ENCODE measurements at places on chromosomes 2 and 18. TPM values are rescaled to one million over a fixed set of nuclear protein-coding genes. Genes with fewer than 3 reads are reported as not detected.

Gene LTBP1
- total RNA-seq: 2.2 TPM

Gene CRYGD
- total RNA-seq: not detected

Gene UGT1A9
- total RNA-seq: not detected

Gene LYPD6B
- not detected for total RNA-seq

Gene SLC5A7
- not detected for total RNA-seq

Gene REG1B
- total RNA-seq: not detected

Gene DUSP2
- total RNA-seq: 0.50 TPM

Gene SCN9A
- 4.2 TPM for total RNA-seq

Gene TRPM8
- total RNA-seq: 8.9 TPM

Gene DAPL1
- 1.4 TPM for total RNA-seq

GRCh38 chr2:287471-287885 is 413 bp downstream of the ALKAL2 start:
- no peaks in the 10 kb centered on the region for H3K4me1 ChIP-seq
- no peaks in the 10 kb centered on the region for H3K36me3 ChIP-seq
- H3K4me3 ChIP-seq: peak overlapping the region; percentile 28
- H3K27ac ChIP-seq: no peak overlapping the region
- peak; percentile 35 for DNase-seq

DNA sequence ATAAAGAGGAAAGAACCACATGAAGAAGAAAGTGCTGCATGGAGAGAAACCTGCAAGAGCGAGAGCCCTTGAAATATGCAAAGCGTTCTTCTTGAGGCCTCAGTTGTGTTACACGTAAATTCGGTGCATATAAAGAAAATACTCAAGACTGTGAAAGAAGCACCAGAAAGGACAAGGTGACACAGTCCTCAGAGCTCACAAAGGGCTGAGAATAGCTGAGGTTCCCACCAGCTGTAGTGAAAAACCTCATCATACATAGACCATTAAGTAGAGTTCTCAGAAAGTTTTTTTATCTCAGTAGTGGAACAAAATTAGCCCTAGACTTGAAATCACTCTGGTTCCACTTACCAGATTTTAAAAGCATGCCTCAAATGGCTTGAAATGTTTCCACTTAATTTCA is 980.7 kb upstream of the CRIM1 start:
- H3K36me3 ChIP-seq: no peaks in the 10 kb centered on the region
- no peaks in the 10 kb centered on the region for H3K4me1 ChIP-seq
- DNase-seq: no peak
- no peaks in the 10 kb centered on the region for H3K27me3 ChIP-seq
- H3K27ac ChIP-seq: no peak overlapping the region

DNA sequence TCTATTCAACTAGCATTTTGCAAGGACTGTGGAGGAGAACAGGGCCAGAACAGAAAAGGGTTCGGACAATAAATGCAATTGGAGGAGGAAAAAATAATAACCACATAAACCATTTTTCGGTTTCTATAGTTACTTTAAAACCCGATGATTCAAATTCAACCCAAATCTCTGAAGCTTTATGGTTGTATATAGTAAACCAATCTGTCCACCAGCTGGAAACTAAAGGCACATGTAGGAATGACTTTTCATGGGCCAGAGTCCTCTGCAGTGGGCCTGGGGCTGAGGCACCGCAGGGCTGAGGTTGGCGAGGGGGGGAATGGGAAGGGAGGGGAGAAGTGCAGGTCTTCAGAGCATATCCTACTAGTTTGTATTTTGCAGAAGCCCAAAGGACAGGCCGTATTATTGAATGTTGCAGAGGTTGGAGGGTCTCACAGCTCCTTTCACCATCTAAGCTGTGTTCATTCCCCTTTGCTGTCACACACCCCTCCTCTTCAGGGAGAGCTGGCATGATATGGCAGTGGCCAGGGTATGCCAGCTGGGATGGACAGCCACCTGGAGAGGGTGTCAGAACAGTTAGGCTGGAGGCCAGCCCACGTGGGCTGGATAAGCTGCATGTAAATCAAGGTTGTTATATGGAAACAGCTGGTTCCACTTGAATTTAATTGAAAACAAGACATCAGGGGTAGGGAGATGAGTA is 267.1 kb downstream of the PRKCE start:
- H3K4me3 ChIP-seq: no peak overlapping the region
- no peak for DNase-seq
- H3K36me3 ChIP-seq: no peaks in the 10 kb centered on the region
- H3K4me1 ChIP-seq: no peaks in the 10 kb centered on the region
- no peaks in the 10 kb centered on the region for H3K27me3 ChIP-seq
- no peak overlapping the region for H3K27ac ChIP-seq

DNA sequence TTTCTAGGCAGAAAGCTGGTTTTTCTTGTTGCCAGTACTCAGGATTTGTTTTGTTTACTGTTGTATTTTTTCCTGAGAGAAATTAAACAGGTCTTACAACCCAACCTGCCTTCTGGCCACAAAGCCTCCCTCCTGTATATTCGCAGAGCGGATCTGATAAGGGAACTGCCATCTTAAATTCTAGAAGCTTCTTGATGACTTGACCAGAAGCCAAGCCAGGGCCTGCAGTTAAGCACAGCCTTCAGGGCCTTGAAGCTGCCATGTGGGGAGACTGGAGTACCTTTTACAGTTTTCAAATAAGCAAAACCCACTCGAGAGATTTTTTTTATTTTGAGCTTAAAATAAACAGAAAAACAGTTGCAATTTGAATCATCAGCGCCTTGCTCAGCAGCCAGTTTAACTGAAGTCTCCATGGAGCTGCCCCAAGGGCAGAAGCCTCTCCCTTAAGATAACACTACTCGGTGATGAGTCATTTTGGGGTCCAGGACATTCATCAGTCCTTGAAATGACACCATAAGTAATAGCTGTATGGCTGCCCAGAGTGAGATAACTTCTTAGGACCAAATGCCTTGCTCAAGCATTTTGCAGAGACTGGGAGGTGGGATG is 51.5 kb upstream of the PHLPP1 start:
- no peaks in the 10 kb centered on the region for H3K27me3 ChIP-seq
- H3K36me3 ChIP-seq: no peaks in the 10 kb centered on the region
- no peak overlapping the region for H3K4me3 ChIP-seq
- H3K4me1 ChIP-seq: no peaks in the 10 kb centered on the region

GRCh38 chr2:130814931-130815680 is 21.6 kb upstream of the ARHGEF4 start:
- no peak overlapping the region for H3K27ac ChIP-seq
- no peak for DNase-seq
- H3K36me3 ChIP-seq: no peaks in the 10 kb centered on the region
- no peak overlapping the region for H3K4me3 ChIP-seq

- H3K4me1 ChIP-seq: peaks cover 13% of the 10 kb centered on the region
- no peaks in the 10 kb centered on the region for H3K36me3 ChIP-seq
- DNase-seq: no peak
- no peak overlapping the region for H3K4me3 ChIP-seq
Measured at GRCh38 chr2:176552501-176553135, 283.4 kb downstream of the MTX2 start.

DNA sequence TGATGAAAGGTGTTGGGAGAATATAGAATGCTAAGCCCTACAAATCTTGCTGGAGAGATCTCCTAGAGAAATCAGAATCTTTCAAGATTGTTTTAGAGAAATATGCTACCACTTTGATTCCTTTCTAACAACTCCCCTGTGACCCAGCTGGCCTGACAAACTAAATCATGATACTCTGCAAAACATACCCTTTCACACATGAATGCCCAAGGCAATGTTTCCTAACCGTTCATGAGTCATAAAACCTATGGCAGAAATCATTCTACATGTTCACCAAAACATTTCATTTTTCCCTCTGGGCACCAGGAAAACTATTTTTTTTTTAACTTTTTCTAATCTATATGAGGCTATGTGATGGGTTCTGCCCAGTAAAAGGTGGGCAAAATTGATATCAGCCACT is 77.8 kb upstream of the SETBP1 start:
- DNase-seq: peak; percentile 10
- no peaks in the 10 kb centered on the region for H3K36me3 ChIP-seq
- H3K27me3 ChIP-seq: no peaks in the 10 kb centered on the region

DNA sequence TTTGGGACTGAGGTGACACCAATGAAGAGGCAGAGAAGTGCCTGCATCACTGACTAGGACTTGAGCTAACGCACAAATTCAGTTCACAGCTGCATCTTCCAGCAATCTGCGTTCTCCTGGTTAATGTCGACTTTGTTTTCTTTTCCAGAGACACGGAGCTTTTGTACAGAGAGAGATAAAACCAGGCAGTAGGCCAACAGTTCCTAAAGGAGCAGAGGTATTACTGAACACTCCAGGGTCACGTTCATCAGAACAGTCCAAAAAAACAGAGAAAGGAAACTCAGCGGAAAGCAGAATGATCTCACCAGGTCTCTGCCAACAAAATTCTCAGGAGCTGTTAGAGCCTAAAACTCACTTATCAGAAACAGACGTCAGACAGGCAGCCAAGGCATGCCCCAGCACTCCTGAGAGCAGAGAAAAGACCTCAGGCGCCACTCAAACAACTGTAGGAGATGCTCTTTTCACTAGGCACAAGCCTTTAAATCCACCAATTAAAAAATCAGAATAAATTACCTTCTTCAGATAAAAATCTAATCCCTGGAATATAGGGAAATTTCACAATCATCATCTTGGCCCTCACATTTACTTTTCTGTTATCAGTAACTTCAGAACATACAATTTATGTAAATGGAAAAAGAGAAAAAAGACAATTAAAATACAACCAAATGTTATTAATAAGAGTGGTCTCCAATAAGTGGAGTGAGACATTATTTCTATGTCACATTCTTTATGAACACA is 95.9 kb upstream of the SPTBN1 start:
- H3K4me1 ChIP-seq: no peaks in the 10 kb centered on the region
- no peak overlapping the region for H3K27ac ChIP-seq
- H3K27me3 ChIP-seq: no peaks in the 10 kb centered on the region
- no peak overlapping the region for H3K4me3 ChIP-seq
- no peaks in the 10 kb centered on the region for H3K36me3 ChIP-seq

- no peaks in the 10 kb centered on the region for H3K36me3 ChIP-seq
- H3K4me3 ChIP-seq: no peak overlapping the region
- H3K27ac ChIP-seq: no peak overlapping the region
Measured at GRCh38 chr2:25053041-25053440, 11.2 kb downstream of the EFR3B start.

DNA sequence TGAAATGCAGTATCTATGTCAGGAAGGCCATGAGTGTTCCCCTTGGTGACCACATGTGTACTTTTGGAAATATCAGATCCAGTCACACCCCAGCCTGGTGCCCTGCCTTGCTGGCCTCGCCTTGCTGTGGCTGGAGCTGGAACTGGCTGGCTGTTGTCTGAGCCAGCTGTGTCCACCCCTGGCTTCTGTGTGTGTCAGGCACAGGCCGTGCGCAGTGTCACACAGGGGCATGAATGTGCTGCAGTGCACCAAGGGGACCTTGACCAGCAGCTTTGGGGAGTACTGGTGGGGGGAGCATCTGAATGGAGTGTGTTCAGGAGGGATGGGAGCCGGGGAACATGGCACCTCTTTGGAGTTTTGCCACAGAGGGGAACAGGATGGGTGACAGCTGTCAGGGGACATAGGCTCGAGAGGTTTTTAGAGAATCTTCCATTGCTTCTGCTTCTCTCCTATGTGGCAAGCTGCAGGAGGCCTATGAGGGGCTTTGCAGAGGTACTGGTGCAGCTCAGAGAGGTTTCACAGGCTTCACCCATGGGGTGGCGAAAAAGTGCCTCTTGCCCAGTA is 44.7 kb upstream of the FAHD2A start:
- no peaks in the 10 kb centered on the region for H3K27me3 ChIP-seq
- no peak overlapping the region for H3K27ac ChIP-seq
- H3K4me3 ChIP-seq: no peak overlapping the region
- H3K4me1 ChIP-seq: no peaks in the 10 kb centered on the region

GRCh38 chr2:17460371-17461086 is 57.7 kb downstream of the RAD51AP2 start:
- no peaks in the 10 kb centered on the region for H3K4me1 ChIP-seq
- H3K27ac ChIP-seq: no peak overlapping the region
- no peak overlapping the region for H3K4me3 ChIP-seq
- peaks cover 6% of the 10 kb centered on the region for H3K27me3 ChIP-seq
- DNase-seq: no peak
- H3K36me3 ChIP-seq: no peaks in the 10 kb centered on the region

GRCh38 chr18:37844209-37844970 is 278.8 kb upstream of the CELF4 start:
- H3K4me3 ChIP-seq: no peak overlapping the region
- H3K4me1 ChIP-seq: no peaks in the 10 kb centered on the region
- H3K27ac ChIP-seq: no peak overlapping the region
- no peaks in the 10 kb centered on the region for H3K36me3 ChIP-seq
- H3K27me3 ChIP-seq: no peaks in the 10 kb centered on the region

DNA sequence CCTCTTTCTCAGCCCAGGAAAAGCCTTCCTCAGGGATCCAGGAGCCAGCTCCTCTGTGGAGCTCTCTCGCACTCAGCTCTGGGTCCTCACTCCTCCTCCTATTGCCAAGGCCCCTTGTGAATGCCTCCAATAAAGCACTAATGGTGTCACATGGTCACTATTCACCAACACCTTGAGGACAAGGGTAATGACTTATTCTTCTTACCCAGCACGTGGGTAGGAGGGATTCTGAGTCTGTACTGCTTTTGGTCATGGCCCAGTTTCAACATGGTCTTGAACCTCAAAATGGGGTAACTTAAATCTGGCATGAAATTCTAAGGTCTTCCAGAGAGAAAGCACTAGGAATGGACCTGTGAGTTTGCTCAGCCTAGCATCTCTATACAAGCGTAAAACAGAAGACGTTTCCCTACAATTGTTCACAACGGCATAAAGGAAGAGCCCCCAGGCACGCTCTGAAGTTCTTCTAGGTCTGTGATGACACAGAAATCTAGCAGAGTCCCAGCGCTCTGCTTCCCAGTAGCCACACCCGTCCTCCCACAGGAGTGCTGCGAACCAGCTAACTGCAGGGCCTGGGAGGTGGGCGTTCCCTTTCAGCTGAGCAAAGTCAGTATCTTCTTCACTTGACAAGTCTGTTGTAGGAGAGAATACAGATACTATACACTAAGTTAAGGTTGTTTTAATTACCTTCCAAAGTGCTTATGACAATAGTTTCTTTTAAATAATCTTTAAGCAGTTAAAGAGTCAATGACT is 14.6 kb upstream of the KIDINS220 start:
- no peaks in the 10 kb centered on the region for H3K36me3 ChIP-seq
- no peak for DNase-seq
- H3K27me3 ChIP-seq: no peaks in the 10 kb centered on the region
- no peak overlapping the region for H3K4me3 ChIP-seq

DNA sequence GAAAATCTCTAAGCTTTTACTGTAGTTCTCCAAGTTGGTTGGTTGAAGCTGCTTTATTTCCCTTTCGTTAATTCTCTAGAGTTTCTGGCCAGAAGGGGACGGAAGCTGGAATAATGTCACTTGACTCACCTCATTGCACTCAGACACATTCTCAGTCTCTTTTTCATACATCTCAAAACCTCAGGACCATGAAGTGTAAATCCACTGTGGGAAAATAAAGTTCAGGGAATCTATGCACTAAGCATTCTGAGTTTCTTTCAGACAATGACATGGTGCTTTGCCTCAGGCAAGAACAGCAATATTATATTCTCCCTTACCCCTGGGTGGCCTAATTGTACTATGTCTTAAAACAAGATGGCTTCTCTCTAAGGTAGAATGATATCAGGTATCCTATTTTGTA is 167.8 kb downstream of the PRPF40A start:
- H3K4me3 ChIP-seq: no peak overlapping the region
- H3K4me1 ChIP-seq: peaks cover 14% of the 10 kb centered on the region
- no peaks in the 10 kb centered on the region for H3K36me3 ChIP-seq
- H3K27ac ChIP-seq: no peak overlapping the region
- DNase-seq: no peak

Data from A673 (cell line).